ENCODE measurements at places on chromosomes 2 and 18.

DNA sequence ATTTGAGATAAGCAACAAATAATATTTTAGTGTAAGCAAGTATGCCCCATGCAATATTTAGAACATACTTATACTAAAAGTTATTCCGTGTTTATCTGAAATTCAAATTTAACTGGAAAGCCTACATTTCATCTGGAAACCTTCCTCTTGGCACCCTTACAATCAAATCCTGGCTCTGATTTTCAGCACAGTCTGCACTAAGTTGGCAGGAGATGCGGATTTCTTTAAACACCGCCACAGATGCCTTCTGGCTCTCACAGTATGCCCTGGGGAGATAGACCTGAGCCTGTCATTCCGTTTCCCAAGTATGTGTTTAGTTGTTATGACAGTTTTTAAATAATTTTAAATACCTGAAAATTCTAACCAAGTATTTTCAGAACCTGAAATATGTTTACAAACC lies 7.3 kb upstream of the MLPH start:
- peak; percentile 43 for DNase-seq

GRCh38 chr2:128641421-128642080 lies 322.9 kb upstream of the HS6ST1 start:
- no peak for DNase-seq

- peak; percentile 98 for DNase-seq
Measured at GRCh38 chr18:3447895-3448837, 1.8 kb upstream of the TGIF1 start.

- no peak for DNase-seq
Measured at GRCh38 chr18:46754188-46754587, 2.7 kb downstream of the ST8SIA5 start.

- no peak for DNase-seq
Measured at GRCh38 chr2:173134703-173135102, 59.1 kb downstream of the MAP3K20 start.

DNA sequence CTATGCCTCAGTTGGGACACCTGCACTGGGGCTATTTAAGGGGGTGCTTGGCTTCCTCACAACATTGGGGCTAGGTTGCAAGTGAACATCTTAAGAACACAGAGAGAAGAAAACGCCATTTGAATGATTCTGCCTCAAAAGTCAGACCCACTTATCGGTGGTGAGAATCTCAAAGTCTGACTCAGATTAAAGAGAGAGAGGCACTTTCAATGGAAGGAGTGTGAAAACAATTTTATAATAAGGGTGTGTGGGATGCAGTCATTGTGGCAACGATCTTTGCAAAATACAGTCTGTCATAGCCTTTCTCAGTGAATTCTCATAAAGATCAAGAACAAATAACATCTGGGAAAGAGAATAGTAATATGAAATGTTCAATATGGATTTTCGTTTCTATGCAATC lies 41.8 kb downstream of the CCDC102B start:
- DNase-seq = no peak
